Kidney (tissue), 22 donors: ENCODE measurements at places on chromosomes 5 and 9. TPM values are rescaled to one million over a fixed set of nuclear protein-coding genes. Genes with fewer than 3 reads are reported as not detected.
A peak's percentile ranks its signal among the peaks of the same experiment; 100 is the strongest.

DNA sequence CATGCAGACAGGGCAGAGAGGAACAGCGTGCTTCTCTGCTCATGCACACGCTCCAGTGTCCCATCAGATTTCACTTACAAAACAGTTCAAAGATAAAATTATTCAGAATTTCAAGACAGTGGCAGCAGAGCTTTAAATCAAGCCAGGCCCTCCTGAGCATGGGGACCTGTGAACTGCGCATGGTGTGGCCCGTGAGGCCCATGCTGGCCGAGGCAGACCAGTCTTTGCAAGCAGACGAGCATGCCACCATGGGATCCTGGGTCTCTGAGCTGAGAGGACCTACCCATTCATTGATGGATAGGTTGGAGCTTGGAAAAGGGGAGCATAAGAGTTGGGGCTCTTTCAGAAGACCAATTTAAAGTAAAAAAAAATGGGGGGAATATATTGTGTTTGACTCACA is 35.0 kb upstream of the SAP30L start:
- DNase-seq = peak; percentile 7

GRCh38 chr5:392431-392988 is 50.5 kb upstream of the EXOC3 start:
- DNase-seq = peak; percentile 28

The TMEFF1 gene
- not detected for polyA plus RNA-seq

- DNase-seq = no peak
Observed at GRCh38 chr9:27622693-27623340, 49.5 kb upstream of the C9orf72 start.

DNA sequence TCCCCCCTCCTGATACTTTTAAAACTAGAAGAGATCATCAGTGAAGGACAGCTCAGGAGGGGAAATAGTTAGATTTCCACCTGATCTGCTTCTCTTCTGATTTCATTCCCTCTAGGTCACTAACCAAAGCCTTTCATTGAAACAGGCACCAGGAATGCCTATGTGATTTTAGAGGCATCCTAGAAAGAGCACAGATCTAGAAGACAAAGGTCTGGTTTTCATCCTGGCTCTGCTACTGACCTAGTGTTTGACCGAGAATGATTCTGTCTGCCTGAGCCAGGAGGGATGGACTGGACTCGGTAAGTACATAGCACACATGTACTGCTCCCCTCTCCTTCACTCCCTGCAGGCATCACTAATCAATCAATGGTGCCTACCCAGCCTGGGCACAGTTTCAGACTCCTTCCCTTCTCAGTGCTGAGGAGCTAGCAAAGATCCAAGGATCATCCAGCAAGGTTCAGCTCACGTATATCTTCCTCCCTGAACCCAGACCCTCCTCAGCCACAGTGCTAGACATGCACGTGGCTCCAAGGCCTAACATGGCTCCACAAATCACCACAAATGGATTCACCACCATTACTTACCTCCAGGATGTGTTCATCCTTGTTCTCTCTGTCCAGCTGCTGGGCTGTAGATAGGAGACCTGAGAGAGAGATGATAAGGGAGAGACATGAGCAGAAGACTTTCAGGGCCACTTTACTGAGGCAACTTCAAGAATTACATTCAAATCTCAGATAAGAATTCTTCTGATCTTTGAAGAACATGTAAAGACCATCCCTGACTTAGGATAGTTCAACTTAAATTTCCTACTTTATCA is 35.2 kb downstream of the FAT2 start:
- DNase-seq = no peak

The RNF183 gene
- 8.1 TPM for polyA plus RNA-seq

- DNase-seq = peak; percentile 57
Observed at GRCh38 chr5:127875235-127876021, 172.2 kb downstream of the CCDC192 start.

GRCh38 chr9:70405808-70406433 is 8.5 kb downstream of the KLF9 start:
- DNase-seq = peak; percentile 34

DNA sequence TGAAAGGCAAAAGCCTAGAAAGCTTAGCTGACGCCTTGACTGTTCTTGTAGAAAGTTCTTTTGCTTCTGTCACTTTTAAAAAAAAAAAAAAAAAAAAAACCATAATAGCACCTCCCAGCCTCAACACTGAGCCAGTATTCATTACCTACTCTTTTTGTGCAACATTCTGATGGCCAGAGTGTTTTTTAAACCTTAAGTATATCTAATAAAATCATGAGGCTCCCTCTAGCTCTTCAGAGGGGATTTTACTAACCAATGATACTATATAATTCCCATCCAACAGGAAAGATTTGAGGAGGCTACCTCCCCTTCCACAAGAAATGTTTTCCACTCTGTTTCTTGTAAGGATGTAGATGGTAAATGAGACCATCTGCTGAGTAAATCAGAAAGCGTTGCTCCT is 3.9 kb downstream of the BNC2 start:
- DNase-seq = peak; percentile 31

DNA sequence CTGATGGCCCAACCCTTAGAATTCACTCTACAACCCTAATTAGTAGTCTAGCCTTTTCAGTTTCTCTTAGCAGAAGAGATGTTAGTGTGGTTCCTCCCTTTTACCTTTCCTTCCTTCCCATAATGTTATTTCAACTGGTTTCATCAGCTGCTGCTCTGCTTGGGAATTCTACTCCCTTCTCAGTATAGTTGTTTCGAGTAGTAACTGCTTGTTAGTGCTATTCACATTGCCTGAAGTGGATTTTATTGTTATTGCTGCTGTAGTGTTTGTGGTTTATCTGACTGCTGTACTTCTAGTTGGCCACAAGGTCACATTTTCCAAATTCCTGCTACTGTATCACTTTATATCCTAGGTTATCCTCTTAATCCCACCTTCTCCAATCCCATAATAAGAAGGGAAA is 29.7 kb downstream of the SMIM15 start:
- DNase-seq = no peak

DNA sequence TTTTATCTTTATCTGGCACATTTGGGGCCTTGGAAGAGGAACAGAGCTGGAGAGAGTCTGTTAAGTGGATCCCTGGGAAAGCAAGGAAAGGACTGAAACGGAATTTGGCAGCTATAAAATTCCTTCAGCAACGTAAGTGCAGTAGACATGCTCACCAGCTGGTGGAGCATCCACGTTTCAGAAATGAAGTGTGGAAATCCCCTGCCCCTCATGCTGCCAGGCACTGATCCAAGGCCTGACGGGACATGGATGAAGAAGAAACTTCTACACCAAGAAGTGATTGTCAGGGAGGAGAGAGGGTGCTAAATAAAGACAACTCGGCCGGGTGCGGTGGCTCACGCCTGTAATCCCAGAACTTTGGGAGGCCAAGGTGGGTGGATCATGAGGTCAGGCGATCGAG is 209.3 kb downstream of the ROR2 start:
- DNase-seq = no peak

DNA sequence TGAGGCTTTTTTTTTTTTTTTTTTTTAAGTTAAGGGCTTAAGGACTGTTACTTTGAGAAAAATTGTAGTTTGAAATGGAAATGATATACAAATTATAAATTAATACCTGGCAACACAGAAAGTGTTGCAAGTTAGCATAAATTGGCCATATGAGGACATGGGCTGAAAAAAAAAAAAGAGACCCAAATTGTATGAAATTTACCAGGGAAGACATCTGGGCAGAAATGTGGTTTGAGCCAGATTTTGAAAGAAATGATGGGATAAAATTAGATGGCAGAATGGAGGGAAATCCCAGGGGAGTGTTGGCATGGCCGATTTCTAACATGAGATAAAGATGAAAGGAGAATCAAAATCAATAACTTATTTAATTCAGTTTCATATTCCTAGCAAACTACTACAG is 472.1 kb downstream of the CTNND2 start:
- DNase-seq = no peak

The IL33 gene
- polyA plus RNA-seq = 3.7 TPM

DNA sequence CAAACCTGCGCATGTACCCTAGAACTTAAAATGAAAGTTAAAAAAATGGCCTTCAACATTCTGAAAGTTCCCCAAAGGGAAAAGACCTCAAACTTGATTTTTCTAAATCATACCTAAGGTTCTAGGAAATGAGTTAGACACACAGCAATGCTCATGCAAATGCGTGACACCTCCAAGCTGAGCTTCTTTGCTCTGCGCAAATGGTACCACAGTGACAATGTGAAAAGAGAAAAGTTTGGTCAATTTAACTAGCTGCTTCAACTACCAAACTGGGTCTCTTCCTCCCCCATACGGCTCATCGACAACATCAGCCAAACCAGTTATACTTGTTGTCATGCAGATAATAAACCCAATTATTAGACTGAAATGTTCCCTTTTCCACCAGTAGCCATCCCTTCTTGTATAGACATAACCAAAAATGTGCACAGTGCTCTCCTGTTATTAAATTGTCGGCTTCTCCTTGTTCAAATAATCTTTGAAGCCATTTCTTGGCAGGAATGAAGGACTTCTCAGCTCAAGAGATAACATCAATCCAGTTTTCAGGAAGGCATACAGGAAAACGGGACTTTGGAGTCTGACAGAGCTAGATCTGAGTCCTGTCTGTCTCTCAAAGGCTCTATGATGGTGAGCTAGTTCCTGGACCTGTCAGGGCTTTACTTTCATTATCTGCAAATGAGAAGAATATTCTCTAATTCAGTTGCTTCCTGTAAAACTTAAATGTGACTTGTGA is 185.6 kb upstream of the NR3C1 start:
- DNase-seq = no peak

The IFNA6 gene
- polyA plus RNA-seq = not detected

- no peak for DNase-seq
Observed at GRCh38 chr5:171681677-171682076, 103.9 kb upstream of the SMIM23 start.
